Bone marrow (tissue), 2 donors: ENCODE measurements at places on chromosomes 3 and 15.

- DNase-seq = peak; percentile 6
These were observed 224.8 kb upstream of the HES1 start for GRCh38 chr3:193910886-193911738.

- DNase-seq = no peak
These were observed 45.4 kb downstream of the PDE8A start for GRCh38 chr15:85027033-85027380.

- DNase-seq = no peak
These were observed 76.8 kb upstream of the OXTR start for GRCh38 chr3:8846176-8846575.

DNA sequence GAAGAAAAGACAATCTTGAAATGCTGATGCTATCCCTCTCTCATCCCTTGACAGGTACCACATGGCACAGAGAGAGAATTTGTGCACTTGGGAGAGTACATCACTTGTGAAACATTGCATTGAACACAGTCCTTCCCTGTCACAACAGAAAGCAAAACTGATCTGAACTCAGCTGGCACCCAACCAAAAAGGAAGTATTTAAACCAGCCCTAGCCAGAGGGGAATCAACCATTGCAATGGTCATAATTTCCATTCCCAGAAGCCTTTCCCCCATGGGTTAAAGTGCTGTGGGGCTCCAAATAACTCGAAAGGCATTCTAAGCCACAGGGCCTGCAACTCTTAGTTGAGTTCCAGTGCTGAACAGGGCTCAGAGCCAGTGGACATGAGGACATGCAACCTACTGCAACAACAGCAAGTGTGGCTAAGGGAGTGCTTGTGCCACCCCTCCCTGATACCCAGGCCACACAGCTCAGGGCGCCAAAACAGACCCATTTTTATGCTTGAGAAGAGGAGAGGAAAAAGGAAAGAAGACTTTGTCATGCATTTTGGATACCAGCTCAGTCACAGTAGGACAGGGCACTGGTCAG is 530.8 kb upstream of the BCHE start:
- DNase-seq = no peak

- no peak for DNase-seq
These were observed 12.9 kb downstream of the OPA1 start for GRCh38 chr3:193605876-193606275.
